Stimulated activated CD8-positive, alpha-beta memory T cell treated with anti-CD3 and anti-CD28 coated beads, Interleukin-2, amount 100 ng/mL, for 1 hour (primary cell): ENCODE measurements at places on chromosomes 12 and 14.

DNA sequence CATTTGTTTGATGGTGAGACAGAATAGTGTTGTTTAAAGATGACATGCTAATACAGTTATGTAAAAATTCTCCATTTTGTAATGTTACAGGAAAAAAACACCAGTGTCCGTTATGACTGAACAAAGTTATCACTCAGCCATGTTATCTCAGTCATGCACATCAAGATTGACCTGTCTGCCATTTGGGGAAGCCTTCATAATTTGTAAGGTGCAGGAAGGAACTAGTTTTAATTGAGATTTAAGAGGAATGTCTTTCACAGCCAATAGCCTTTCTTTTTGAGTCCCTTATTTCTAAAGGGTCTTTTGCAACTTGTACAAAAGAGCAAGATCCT, 432.2 kb downstream of the RAD51B start:
- DNase-seq, result no peak

- DNase-seq, result no peak
Measured at GRCh38 chr14:89015016-89015415, 190.6 kb downstream of the TTC8 start.

- DNase-seq, result no peak
Measured at GRCh38 chr14:77200406-77200985, 18.9 kb downstream of the TMEM63C start.

GRCh38 chr14:75450381-75451276, 22.8 kb downstream of the JDP2 start:
- DNase-seq, result no peak

DNA sequence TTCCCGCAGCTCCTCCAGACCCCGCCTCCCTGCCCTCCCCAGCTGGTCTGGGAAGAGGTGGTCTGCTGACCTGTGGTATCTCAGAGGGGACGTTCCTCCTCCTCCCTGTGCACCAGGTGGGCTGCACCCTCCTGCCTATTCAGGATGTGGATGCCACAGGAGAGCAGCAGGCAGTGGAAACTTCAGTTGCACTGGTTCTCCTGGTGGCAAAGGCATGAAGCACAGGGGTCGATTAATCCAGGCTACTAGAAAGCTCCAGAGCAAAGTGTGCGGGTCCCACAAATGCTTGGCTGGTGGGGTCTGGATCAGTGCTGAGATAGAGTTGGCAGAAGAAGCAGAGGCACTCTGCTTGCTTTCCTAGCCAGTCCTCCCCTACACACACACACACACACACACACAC, 197.0 kb downstream of the SLC41A2 start:
- DNase-seq, result no peak

DNA sequence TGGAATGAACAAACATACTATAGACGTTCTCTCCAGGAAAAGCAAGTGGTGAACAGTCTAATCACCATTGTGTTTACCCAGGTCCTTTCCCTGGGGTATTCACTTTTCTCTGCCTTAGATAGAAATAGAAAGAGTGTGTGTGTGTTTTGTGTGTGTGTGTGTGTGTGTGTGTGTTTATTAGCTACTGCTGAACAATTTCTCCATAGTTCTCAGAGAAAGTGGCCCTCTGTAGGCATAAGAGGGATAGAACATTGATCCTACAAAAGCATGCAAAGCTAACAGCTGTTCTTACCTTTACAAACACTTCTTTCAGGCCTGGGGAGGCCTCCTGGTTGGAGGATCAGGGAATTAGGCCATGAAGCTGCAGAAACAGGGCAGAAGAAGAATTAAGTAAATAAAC, 665.7 kb upstream of the TBX3 start:
- DNase-seq, result no peak

DNA sequence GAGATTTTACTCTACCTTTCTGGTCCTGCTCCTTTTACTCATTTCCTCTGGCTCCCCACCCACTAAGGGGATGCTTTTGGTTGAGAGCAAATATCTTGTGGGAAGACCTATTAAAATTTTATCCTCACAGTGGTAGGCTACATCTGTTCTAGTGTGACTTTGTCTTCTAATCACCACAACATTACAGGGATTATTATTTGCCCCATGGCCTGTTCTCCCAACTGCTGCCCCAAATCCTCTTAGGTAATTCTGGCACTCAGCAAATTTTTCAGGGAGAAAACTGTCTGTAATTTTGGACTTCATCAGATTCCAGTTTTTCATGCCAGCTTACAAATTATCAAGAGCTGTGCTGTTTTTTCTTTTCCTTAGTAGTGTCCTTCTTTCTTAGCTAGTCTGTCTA, 172.3 kb downstream of the GPHN start:
- no peak for DNase-seq

GRCh38 chr12:70847871-70848270, 72.7 kb downstream of the PTPRR start:
- DNase-seq, result no peak

GRCh38 chr14:44979273-44979672, 17.3 kb downstream of the TOGARAM1 start:
- DNase-seq, result no peak

GRCh38 chr12:39807043-39807442, 187.4 kb upstream of the ABCD2 start:
- no peak for DNase-seq

- DNase-seq, result no peak
Measured at GRCh38 chr14:86404425-86404824, 874.5 kb downstream of the FLRT2 start.

GRCh38 chr14:104422837-104423681, 156.5 kb upstream of the C14orf180 start:
- no peak for DNase-seq

GRCh38 chr14:34713681-34714319, 593 bp downstream of the CFL2 start:
- no peak for DNase-seq

GRCh38 chr12:124939079-124939420, 24.6 kb upstream of the UBC start:
- no peak for DNase-seq

- no peak for DNase-seq
Measured at GRCh38 chr12:84056-84455, 17.5 kb downstream of the IQSEC3 start.

DNA sequence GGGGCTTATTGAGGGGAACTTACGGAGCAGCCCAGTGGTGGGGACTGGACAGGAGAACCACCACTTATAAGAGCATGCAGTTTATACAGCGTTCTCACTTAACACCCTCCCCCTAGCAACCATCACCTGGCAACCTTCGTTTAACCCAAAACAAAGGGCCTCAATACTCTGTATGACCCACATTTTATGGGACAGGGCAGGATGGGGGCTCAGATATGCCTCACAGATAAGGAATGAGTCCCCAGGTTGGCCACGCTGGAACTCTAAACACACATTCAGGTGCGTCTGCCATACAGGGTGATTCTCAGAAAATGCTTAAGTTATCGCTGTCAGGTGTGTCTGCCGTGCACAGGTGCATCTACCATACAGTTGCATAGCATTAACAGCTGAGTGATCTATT, 99.2 kb downstream of the GCH1 start:
- no peak for DNase-seq

DNA sequence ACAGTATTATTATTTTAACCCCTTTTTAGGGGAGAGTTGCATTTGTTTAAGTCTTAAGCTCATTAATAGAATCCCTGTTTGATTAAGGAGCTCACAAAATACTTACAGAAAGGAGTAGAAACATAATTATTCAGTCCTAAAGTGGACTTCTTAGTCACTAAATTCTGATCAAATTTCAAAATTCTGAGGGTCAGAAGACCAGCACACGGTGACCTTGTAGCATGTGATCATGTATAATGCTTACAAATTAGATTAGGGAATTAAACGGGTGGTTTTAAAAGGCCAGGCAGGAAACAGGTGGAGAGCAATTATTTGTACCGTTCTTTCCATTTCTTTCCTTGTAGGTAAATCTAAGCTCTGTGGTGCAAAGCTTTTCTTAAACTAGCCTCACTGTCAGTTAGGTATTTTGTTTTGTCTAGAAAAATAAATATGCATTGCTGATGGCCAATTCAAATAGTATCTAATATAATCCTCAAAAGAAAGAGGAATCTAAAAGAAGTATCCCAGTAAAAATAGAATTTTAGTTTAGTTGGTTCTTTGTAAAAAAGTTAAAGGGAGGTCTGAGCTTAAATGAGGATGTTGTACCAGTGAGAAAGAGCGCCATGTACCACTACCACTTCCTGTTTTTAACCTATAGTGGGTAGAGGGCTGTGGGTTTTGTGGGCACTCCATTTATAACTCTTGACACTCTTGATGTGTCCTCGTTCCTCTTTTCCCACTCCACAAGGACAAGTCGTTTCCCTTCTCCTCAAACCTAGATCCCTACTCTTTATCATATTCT, 51.1 kb downstream of the SLC38A1 start:
- peak; percentile 39 for DNase-seq

DNA sequence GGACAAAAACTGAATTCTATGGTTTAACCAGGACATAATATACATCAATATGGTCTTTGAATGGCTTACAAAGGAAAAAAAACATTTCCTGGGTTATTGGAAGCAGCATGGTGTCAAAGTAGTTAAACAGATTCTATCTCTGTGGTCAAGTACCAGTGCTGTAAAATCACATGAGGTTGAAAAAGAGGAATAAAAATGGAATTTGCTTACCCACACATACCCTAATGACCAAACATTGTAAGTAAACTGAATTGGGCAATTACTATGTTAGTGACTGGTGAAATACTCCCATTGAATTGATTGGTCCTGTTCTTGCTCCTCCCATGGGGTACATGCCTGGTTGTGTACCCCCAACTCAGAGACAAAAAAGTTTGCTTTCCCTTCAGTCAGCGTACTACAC, 19.6 kb downstream of the IFNG start:
- no peak for DNase-seq

DNA sequence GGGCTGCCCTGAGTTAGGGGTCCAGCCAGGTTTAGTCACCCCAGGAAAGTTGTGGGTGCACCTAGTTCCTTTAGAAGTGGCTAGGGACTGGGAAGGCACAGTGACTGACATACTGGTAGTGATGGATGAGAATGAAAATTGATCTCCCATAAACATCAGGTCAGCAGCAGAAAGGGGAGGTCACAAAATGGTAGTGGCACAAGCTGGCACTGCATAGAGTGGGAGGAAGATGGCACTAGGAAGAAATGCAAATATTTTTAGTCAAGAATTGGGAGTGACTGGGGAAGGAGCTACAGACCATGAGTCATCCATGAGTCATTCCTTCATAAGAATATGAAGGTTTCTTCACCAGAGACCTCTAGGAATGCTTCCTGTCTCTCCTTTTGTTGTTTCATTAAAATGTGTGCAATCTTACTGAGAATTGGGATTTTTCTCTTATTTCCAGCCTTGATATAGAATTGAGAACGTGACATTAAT, 198.3 kb upstream of the AMIGO2 start:
- no peak for DNase-seq

DNA sequence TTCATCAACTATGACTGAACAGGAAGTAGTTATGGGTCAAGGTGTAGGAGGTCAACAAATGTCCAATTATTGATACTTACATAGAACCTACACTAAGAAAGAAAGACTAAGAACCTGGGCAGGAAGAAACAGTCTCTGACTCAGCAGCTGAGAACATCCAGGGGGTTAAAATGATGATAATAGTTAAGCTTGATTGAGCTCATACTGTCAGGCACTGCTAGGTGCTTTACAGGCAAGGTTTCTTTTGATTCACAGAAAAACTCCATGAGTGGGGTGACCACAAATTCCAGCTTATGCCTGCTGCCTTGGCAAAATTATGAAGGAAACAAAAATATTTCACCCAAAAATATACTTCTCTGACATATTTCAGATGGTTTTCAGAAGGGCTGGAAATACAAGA, 75.0 kb downstream of the ACADS start:
- no peak for DNase-seq

DNA sequence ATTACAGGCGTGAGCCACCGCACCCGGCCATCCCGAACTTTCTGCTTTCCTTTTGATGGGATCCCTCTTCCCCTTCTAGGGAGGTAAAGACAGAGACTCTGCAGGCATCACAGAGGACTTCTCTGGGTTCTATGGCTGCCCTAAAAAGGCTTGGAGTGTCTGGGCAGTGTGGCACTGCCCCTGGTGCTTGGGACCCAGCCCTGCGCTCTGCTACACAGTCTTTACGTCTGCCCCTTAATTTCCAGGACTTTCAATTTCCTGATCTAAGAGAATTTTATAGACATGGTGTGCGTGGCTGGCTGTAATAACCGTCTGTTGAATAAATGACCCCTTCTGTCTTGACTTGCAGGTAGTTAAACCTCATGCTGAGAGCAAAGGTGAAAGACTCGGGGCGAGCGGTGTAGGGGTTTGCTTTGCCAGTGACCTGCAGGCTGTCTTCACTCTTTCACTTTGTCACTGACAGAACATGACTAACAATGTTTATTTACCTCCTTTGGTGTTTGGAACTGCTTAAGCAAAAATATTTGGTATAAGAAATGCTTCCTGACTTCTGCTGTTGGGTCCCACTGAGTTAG, 110.9 kb upstream of the MAP1LC3B2 start:
- DNase-seq, result no peak

DNA sequence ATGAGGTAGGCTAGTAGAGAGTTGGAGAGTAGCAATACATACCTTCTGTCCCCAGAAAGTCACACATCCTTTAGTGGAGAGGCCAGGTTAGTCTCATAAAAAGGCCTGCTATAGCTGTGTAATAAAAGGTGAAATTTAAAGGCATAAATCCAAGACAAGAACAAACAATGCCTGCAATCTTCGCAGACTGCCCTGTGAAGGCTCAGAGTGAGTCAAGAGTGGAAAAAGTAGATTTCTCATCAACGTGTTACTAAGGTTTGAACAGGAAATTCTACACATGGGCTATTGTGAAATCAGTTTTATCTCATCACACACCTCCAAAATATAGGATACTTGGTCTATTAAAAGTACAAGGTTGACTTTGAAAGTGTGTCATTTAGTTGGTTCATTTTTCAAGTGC, at the start of gene KLRC1:
KLRC1 (minus strand) TSS at position 222 of the 400 bp plus-strand sequence. CDS start 2,221 bp downstream, outside the sequence.
- no peak for DNase-seq

DNA sequence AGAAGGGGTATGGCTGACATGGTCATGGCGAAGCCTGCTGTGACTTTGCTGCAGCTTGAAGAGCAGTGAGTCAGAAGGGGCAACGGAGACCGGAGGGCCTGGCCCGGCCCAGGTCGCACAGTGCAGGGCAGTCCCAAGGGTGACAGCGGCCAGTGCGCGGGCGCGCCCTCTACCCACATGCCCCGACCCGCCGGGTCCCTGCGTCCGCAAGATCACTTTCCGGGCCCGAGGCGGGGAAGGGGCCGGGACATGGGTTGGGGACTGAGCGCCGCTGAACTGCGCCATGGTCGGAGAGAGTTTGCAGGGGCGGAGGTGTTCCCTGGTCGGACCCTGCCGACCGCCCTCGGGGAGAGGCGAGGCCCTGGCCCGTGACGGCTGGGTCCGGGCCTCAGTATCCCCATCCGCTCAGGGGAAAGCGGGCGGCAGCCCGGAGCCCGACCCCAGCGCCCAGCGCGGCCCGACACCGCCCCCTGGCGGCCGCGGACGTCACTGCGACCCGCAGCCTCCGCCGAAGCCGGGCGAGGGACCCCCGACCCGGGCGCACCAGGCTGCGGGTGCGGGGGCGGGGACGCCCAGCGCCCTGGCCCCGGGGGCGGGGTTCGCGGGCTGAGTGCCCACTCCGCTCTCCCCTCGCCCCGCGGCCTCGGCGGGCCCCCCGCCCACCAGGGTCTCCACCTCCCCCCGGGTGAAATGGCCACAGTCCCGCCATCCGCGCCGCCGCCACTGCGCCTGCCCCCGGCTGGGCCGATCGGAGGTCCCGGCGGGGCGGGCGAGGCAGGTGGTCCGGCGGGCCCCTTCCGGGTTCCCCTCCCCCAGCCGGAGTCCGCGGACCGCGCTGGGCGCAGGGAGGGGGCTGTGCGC, 7.2 kb upstream of the ANKRD9 start:
- peak; percentile 42 for DNase-seq

GRCh38 chr12:13198876-13199275, 2.4 kb downstream of the EMP1 start:
- DNase-seq, result no peak

- no peak for DNase-seq
Measured at GRCh38 chr14:35391388-35391710, 13.2 kb downstream of the NFKBIA start.

GRCh38 chr12:51262758-51263177, 7.4 kb downstream of the SMAGP start:
- no peak for DNase-seq
